ENCODE measurements at places on chromosomes 12 and 14. TPM values are rescaled to one million over a fixed set of nuclear protein-coding genes. Genes with fewer than 3 reads are reported as not detected.

- DNase-seq = no peak
Measured at GRCh38 chr12:66863276-66863675, 184.4 kb upstream of the GRIP1 start.

DNA sequence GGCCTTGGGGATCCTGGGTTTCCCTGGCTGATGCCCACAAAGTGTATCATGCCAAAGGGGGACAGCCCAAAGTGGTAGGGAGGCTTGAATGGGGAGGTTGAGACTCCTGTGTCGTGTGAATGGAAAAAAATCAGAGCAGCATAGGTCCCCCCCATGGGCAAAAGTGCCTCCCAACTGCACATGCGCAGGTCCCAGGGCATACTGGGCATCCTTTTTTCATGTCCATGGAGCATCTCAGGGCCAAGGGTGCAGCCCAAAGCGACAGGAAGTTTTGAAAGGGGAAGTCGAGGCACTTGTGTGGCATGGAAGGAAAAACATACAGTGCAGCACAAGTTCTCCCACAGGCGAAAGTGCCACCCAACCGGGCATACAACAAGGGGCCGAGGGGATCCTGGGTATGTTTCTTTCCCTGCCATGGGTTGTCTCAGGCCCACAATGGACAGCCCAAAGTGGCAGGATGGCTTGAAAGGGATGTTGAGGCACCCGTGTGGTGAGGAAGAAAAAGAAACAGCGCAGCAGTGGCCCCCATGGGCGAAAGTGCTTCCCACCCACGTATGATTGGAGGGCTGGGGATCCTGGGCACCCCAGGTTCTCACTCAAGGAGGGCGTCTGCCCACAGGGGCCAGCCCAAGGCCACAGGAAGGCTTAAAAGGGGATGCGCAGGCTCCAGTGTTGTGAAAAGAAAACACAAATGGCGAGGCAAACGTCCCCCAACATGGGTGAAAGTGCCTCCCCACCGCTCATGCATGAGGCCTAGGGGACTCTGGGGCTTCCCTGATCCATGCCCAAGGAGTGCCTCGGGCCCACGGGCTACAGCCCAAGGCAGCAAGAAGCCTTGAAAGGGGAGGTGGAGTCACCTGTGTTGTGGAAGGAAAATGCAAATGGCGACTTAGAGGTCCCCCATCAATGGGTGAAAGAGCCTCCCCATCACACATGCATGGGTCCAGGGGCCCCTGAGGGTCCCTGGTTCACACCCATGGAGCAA is 573.7 kb downstream of the ALG10 start:
- DNase-seq = no peak

DNA sequence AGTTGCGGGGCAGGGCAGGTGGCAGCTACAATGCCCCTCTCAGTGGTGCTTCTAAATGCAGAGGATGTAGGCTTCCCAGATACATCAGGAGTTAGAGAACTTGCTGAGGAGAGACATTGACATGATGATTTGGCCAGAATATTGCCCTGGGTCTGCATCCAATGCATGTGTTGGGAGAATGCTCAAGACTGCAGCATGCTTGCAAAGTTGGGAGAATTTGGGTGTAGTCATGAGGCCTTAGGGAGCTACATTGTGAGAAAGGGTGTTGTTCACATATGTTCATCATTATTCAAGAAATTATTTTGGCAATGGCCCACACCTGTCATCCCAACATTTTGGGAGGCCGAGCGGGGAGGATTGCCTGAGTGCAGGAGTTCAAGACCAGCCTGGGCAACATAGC is 149.9 kb downstream of the SAMD4A start:
- DNase-seq = no peak

DNA sequence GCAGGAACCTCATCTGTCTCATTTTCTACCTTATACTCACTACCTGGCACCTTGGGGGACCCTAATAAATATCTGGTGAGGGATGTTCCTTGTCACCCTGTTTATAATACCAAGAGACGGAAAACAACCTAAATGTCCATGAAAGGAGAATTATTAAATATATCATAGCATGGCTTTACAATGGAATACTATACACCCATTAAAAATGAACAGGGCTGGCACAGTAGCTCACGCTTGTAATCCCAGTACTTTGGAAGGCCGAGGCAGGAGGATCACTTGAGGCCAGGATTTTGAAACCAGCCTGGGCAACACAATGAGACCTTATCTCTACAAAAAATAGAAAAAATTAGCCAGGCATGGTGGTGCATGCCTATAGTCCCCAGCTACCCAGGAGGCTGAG is 34.3 kb upstream of the SPPL3 start:
- DNase-seq = no peak

DNA sequence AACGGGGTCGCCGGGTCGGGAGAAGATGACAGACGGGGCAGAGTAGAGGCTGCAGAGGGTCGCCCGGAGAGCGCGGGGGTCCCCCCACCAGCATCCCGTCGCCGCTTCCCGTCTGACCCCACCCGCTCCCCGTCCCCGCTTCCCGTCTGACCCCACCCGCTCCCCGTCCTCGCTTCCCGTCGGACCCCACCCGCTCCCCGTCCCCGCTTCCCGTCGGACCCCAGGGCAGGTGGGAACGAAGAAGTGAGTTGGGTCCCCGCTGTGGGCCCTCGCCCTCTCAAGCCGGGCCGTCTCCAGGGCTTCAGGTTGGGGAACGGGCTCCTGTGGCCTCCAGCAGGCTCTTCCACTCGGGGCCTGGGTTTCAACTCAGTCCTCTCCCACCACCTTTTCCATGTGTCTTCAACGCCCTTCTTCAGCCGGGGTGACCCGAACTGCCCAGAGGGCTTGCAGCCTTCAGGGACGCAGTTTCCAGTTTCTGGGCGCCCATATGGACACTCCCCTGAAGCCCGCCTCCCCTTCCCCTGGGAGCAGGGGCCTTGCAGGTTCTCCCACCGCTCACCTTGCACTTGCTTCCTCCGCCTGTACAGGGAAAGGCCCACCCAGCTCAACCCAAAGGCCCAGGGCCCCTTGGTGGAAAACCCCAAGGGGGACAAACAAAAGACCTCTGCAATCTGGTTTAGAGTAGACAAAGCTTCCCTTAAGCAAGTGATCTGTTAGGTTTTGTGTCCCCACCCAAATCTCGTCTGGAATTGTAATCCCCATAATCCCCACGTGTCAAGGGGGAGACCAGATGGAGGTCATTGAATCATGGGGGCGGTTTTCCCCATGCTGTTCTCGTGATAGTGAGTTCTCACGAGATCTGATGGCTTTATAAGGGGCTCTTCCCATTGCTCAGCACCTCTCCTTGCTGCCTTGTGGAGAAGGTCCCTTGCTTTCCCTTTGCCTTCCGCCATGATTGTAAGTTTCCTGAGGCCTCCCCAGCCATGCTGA is 66.5 kb downstream of the TNFAIP2 start:
- no peak for DNase-seq

DNA sequence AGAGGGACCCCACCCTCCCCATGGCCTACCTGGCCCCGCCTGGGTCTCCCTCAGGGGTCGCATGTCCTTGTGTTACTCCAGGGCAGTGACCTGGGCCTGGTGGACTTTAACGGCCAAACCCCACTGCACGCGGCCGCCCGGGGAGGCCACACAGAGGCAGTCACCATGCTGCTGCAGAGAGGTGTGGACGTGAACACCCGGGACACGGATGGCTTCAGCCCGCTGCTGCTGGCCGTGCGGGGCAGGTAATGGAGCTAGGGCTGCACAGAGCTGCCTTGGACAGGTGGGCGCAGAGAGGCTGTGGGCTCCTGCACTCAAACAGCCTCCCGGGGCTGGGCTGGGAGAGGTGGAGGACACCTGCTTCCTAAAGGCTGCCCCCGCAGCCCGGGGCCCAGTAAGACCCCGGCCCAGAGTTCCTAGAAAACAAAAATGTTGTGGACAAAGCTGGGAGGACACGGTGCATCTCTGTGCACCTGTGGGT is 21.6 kb downstream of the ASPG start:
- no peak for DNase-seq

DNA sequence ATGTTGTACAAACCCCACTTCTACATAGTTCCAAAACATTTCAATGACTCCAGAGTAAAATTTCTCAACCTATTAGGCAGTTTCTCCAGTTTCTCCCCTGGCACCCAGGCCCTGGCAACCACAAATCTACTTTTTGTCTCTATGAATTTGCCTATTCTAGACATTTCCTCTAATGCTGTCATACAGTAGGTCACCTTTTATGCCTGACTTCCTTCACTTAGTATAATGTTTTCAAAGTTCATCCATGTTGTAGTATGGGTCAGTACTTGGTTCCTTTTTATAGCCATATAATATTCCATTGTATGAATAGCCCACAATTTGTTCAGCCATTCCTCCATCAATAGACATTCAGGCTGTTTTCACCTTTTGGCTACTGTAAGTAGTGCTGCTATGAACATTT is 67.0 kb downstream of the SPRING1 start:
- DNase-seq = no peak

GRCh38 chr12:27779416-27779919 is 565 bp upstream of the KLHL42 start:
- no peak for DNase-seq

DNA sequence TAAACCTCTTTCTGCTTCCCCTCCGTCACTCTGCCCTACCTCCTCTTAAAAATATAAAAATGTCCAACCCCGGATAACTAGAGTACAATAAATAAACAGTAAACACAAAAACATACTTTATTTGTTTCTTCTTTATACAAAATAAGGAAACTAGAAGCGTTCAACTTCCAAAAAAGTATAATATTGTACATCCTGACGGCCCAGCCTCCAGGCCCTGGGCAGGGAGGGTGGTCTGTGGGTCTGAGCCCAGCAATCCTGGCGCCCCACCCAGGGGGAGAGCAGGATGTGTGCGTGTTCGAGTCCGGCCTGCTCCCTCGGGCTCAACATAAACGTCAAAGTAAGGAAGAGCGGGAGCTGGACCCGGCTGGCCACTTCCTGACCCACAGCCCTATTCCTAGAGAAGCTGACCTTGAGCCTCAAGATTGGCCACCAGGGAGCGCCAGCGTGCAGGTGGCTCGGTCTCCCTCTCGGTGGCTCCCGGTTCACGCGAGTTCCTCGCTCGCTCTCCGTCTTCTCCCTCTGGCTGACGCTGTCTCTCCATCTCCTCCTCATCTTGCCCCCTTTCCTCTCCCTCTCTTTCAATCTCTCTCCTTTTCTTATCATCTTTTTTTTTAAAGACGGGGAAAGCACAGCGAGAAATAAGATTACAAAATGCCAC is 9.4 kb downstream of the LHX5 start:
- DNase-seq = peak; percentile 37

DNA sequence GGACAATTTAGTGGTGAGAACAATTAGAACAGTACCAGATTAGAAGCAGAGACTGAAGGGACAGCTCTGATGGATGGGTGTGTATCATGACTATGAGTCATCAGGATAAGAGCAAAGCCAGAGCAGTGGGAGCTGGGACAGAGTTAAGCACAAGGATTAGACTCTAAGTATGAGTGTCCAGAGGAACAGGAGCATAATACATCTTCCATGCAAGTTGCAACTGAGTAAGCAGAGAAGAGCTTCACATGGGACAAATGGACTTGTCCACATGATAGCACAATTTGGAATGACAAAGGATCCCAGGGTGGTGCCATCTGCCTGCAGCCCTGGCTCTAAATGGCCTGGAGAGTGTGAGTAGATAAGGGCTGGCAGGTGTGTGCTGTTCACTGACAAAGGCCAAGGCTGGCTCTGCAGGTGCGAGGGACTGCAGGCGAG is 226.4 kb upstream of the CAND1 start:
- DNase-seq = peak; percentile 71

DNA sequence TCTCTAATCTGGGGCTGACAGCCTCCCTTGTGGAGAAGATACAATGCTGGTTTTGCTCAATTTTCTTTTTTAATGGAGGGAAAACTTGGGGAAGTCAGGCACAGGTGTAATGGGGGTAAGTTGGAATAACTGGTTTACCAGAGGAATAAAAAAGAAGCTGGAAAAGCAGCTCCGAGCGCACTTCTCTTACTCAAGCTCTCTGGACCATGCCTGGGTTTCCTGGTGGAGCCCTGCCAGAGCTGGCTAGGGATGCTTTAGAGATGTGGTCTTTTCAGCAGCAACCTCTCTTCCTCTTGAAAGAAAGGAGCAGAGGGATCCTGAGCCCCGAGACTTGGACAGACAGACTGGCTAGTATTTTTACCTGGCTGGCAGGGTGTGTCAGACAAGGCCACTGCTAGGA is 3.9 kb upstream of the KCNA5 start:
- DNase-seq = no peak

GRCh38 chr12:102702447-102703114 is 214.5 kb downstream of the PAH start:
- DNase-seq = peak; percentile 22

GRCh38 chr12:65946821-65947220 is 122.5 kb downstream of the HMGA2 start:
- no peak for DNase-seq

DNA sequence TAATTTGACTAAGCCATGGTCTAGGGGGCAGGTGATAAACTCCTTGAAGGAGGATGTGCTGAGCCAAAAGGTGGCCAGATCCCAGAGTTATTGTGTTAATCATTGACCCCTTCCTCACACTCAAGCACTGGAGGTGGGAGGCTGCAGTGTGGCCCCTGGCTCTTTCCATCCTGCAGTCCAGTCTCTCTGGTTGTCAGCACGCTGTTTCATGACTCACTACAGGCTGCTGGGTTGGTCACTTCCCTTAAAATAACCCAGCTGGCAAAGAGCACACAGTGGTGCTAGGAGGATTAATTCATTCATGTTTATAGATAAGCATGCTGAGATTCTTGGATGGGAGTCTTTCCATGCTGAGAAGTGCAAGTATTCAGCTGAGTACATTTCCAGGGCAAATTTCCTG is 228.9 kb downstream of the ANO2 start:
- no peak for DNase-seq

GRCh38 chr14:61077951-61078720 is 97.1 kb downstream of the SLC38A6 start:
- DNase-seq = peak; percentile 41

GRCh38 chr14:100487304-100487703 is 99.9 kb downstream of the BEGAIN start:
- DNase-seq = no peak

- no peak for DNase-seq
Measured at GRCh38 chr12:26429070-26429691, 233.8 kb downstream of the SSPN start.

GRCh38 chr12:101813117-101813516 is 17.6 kb downstream of the GNPTAB start:
- DNase-seq = no peak

GRCh38 chr12:128911861-128912260 is 58.6 kb downstream of the GLT1D1 start:
- DNase-seq = no peak

DNA sequence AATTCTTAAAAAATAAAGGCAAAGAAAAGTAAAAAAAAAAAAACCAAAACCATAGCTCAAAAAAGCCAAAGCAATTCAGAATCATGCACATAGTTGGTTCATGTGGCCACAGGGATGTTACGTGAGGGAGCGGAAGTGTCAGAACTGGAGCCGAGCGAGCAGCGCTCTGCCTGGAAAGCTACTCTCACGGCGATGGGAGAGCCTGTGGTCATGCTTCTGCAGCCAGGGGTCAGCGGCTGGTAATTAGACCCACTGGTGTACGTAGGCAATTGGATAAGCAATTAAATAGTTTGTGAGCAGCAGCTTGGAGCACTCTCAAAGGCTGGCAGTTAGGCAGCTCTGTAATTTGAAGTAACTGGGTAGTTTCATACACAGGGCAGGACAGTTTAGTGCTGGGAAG is 58.1 kb downstream of the TRHDE start:
- peak; percentile 58 for DNase-seq

Gene PTCSC3
- not detected for total RNA-seq

Gene TAS2R13
- 0.43 TPM for total RNA-seq

Gene PRIMA1
- total RNA-seq = not detected

Gene SLCO1C1
- not detected for total RNA-seq

Gene SYNDIG1L
- not detected for total RNA-seq

Gene KRT86
- total RNA-seq = 0.43 TPM

Gene OR11H6
- total RNA-seq = not detected

Gene ADAMTS20
- 0.66 TPM for total RNA-seq

Gene AHNAK2
- 34.3 TPM for total RNA-seq

Gene SLCO1B1
- total RNA-seq = not detected

Gene CD27
- total RNA-seq = not detected

Gene CAPZA3
- total RNA-seq = not detected

Gene TMEM132C
- total RNA-seq = not detected
